Spinal cord (tissue), 10 donors: ENCODE measurements at places on chromosomes 3 and 15. TPM values are rescaled to one million over a fixed set of nuclear protein-coding genes. Genes with fewer than 3 reads are reported as not detected.

Gene BFSP2
- not detected for polyA plus RNA-seq

Gene HRG
- polyA plus RNA-seq, result not detected

Gene GOLGA6D
- 0.16 TPM for polyA plus RNA-seq

Gene CHL1
- polyA plus RNA-seq, result 219 TPM

Gene RFC4
- 35.1 TPM for polyA plus RNA-seq
